Stomach (tissue), 19 donors: ENCODE measurements at places on chromosomes 5 and 9. TPM values are rescaled to one million over a fixed set of nuclear protein-coding genes. Genes with fewer than 3 reads are reported as not detected.

GRCh38 chr5:31854181-31855133, 215.5 kb downstream of the PDZD2 start:
- H3K4me1 ChIP-seq: peaks cover 24% of the 10 kb centered on the region
- H3K36me3 ChIP-seq: no peaks in the 10 kb centered on the region
- no peaks in the 10 kb centered on the region for H3K27me3 ChIP-seq

DNA sequence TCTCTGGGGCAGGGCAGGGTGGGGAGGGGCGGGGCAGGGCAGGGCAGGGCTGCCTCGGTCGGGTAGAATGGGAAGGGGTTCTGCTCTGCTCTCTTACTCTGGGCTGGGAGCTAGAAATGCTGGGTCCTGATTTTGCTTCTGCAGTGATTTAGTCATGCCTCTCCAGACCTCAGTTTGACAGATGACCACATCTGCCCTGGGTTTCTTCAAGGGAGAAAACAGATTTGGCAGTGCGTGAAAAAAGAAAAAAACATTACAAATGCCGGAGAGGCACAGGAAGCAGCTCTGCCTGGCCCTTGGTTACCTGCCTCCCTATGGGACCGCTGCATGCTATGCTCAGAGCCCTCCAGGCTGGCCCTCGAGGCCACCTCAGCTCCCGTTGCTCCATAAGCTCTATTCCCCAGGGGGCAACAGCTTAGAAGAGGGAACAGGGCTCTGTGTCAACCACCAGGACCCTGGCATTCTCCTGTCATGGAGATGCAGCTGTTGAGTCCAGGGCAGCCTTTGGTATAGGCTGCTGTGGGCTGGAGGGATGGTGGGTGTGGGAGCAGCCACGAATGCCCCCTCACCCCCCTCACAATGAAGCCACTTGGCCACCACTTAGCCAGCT, 53.2 kb upstream of the UBTD2 start:
- no peaks in the 10 kb centered on the region for H3K4me1 ChIP-seq
- no peak overlapping the region for H3K4me3 ChIP-seq
- no peak overlapping the region for H3K27ac ChIP-seq
- H3K36me3 ChIP-seq: peaks cover 10% of the 10 kb centered on the region
- no peaks in the 10 kb centered on the region for H3K27me3 ChIP-seq
- DNase-seq: no peak

AK8 gene
- not detected for total RNA-seq

FBLL1 gene
- not detected for total RNA-seq

ADAMTS13 gene
- 7.5 TPM for total RNA-seq

PPP3R2 gene
- total RNA-seq: not detected
